T-helper 17 cell (primary cell): ENCODE measurements at places on chromosomes 2 and 18. TPM values are rescaled to one million over a fixed set of nuclear protein-coding genes. Genes with fewer than 3 reads are reported as not detected.

Gene SERPINB4
- total RNA-seq: not detected

Gene CNTNAP5
- not detected for total RNA-seq

Gene UPP2
- total RNA-seq: not detected

Gene ARHGAP15
- 309 TPM for total RNA-seq

Gene LHCGR
- total RNA-seq: not detected

Gene NT5DC4
- total RNA-seq: not detected

Gene RAB6C
- not detected for total RNA-seq

Gene UGP2
- total RNA-seq: 82.7 TPM

Gene PRSS56
- total RNA-seq: not detected

Gene VAMP8
- 104 TPM for total RNA-seq

Gene CTIF
- total RNA-seq: 6.1 TPM

Gene SERPINB3
- not detected for total RNA-seq

Gene GPR75
- total RNA-seq: 2.7 TPM

Gene M1AP
- 0.60 TPM for total RNA-seq

Gene PDCD1
- 10.4 TPM for total RNA-seq

Gene RTP5
- 0.12 TPM for total RNA-seq

Gene SLC30A3
- 0.13 TPM for total RNA-seq

Gene STAM2
- total RNA-seq: 11.2 TPM

Gene MAB21L4
- total RNA-seq: not detected

Gene SAG
- 0.25 TPM for total RNA-seq

Gene PTGR3
- 20.8 TPM for total RNA-seq

Gene EGR4
- 0.52 TPM for total RNA-seq

Gene ZNF142
- 55.6 TPM for total RNA-seq

Gene OXER1
- 0.25 TPM for total RNA-seq

Gene EFHD1
- 1.1 TPM for total RNA-seq

Gene RASGRP3
- total RNA-seq: 3.9 TPM

Gene IL1R2
- 1.1 TPM for total RNA-seq

Gene TTR
- total RNA-seq: not detected

Gene COBLL1
- 6.6 TPM for total RNA-seq

Gene TRIM43
- not detected for total RNA-seq

Gene KCNE4
- total RNA-seq: not detected

Gene SPC25
- 0.27 TPM for total RNA-seq

Gene CD8A
- 0.70 TPM for total RNA-seq

Gene CRACDL
- total RNA-seq: 0.55 TPM

Gene DSG2
- not detected for total RNA-seq
